ENCODE measurements at places on chromosomes 1 and 21.

- no peak for DNase-seq
These were observed 112.9 kb downstream of the MAB21L3 start for GRCh38 chr1:116224111-116224510.

DNA sequence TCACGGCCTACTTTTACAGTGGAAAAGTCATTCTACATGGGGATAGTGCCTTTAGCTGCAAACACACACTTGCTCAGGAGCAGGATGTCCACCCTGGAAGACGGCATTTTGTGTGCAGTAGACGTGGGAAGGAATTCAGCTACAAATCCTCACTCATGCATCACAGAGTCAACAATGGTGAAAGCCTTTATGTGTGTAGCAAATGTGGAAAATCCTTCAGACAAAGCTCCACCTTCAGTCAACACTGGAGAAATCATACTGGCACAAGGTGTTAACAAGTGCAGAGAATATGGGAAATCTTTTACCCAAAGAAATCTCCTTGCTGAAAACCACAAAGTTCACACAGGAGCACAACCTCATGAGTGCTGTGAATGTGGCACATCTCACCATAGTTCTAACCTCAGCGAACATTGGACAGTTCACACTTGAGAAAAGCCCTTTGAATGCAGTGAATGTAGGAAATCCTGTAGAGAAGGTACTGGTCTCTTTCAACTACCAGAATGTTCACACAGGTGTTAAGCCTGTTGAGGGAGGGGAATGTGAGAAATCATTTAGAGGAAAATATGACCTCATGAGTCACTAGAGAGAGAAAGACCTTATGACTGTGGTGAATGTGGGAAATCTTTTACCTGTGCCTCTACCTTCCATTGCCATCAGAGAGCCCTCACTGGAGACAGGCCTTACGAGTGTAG, 101.8 kb downstream of the PTGS2 start:
- no peak for DNase-seq

- peak; percentile 58 for DNase-seq
These were observed at the start of gene DDAH1 for GRCh38 chr1:85465099-85465785. Gene DDAH1 (minus strand): TSS chr1:85465159. CDS start chr1:85465045, 114 bp downstream.

DNA sequence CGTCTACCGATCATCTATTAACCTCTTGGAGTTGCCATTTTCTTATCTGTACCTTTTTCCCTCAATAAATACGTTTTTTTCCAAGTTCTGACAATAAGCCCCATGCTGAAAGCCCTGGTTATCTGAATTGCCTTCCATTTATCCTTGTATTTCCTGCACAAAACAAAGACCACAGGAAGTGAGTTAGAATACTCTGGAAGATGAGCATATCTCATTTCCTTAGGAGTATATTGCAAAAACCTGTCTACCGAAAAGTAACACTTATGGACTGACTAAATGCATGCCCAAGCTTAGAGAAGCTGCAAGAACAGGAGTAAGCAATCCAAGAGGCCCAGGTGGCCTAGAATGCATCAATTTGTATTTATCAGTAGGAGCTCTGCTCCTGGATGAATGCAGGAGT, 39.9 kb downstream of the DIRAS3 start:
- DNase-seq, result no peak

- DNase-seq, result no peak
These were observed 31.3 kb upstream of the JUN start for GRCh38 chr1:58815069-58815685.

DNA sequence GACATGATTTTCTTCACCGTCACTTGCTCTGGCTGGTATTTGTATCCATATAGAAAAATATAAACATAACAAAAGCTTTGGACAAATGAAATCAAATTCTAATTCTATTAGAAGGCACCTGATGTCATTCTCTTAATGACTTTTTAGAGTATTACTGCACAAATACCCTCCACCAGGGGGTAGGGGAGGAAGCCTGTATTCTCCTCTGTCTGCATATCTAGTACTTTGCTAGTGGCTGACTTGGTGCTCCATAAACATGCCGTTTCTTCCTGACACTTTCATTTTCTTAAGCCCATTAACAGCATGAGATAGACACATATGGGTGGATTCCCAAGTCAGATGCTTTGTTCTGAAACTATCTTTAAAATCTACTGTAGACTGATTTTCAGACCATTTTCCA, 20.6 kb upstream of the KCNJ15 start:
- DNase-seq, result no peak

- no peak for DNase-seq
These were observed 96.0 kb downstream of the MAB21L3 start for GRCh38 chr1:116207126-116207735.

GRCh38 chr1:174243451-174244000, 84.2 kb downstream of the RABGAP1L start:
- no peak for DNase-seq

DNA sequence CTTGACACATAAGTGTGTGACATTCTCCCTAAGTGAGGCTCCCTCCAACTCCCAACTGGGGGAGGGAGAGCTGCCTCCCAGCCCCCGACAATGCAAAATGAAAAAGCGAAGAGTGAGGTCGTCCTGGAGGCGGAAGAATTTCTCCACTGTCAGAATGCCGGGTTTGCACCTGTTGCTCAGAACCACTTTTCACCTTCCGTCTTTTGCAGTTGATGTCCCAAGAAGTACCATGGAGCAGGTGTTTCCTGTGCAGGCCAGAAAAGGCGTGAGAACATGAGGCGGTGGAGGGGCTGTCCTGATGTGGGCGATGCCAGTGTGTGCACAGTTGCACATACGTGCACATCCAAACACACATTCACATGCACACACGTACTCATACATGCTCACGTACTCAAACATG, 158.6 kb upstream of the AJAP1 start:
- DNase-seq, result no peak

- DNase-seq, result no peak
These were observed 5.7 kb upstream of the ARHGEF19 start for GRCh38 chr1:16218014-16218673.

All from amygdala (tissue), 56 donors.